ENCODE measurements at places on chromosomes 12 and 14.
A peak's percentile ranks its signal among the peaks of the same experiment; 100 is the strongest.

DNA sequence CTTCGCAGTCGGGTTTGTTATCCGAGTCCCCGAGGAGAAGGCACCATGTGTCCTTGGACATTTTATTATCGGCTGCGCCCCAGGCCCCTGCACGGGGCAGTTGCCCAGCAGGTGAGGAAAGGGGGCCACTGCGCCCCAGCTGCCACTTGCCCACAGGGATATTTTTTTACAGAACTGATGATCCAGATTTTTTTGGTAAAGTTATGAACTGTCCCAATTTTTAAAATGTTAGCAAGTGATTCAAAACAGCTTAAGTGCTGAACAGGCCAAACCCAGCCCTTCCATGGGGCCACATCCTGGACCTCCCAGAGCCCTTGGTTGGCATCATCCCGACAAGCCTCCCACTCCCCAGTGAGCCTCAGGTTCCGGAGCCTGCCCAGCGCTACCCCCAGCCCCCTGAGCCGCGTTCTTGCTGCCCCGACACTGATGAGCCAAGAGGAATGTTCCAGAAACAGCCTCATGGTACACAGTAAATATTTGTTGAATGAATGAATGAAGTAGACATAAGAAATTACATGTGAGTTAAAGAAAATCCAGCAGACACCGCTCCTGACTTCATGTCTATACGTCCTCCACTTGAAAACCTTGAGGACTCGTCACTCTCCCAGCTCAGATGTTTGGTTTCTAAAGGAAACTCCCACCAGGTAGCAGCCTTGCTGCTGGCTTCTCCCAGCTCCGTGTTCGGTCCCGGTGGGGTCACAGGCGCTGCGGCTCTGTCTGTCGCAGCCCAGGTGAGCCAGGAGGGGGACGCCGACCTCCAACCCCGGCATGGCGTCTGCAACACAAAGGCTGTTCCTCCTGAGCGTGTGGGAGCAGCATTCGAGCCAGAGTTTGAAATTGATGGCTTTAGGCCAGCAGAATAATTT, 88.5 kb downstream of the ADGRD1 start:
- DNase-seq = no peak

DNA sequence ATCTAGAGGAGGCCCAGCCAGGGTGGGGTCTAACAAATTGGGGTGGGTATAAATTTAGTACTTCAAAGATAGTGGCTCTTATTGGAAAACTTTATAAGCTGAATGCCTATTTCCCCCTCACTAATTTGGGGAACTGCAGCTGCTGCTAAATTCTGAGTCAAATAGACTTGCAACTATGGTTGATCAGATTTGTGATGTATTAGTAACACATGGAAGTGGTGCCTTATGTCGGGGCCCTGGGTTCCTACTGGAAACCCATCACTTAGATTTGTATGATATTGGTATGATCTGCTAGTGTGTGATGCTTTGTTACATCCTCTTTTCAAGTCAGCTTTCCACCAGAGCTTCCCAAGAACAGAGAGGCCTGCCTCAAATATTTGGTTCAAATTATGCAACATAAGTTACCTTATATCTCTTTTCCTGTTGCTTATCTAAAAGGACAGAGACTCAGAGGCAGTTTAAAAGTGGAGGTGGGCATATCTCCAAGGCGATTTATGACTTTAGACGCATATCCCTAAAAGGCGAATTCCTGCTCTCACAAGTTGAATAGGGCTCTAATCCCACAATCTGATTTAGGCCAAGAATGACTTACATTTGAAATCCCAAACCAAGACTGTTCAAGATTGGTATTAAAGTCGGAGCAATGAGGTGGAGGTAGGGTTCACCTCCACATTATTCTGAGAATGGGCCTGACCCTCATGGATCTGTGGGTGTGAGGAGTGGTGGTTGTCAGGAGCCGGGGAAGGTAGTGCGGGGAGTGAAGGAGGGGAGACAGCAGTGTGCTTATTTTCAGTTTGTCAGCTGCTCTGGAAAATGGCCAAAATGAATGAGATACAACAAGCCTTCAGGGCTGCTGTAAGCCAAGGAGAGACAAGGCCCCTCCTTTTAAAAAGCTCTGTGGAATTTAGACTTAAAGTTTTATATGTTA, 425.8 kb downstream of the RAD51B start:
- DNase-seq = no peak

DNA sequence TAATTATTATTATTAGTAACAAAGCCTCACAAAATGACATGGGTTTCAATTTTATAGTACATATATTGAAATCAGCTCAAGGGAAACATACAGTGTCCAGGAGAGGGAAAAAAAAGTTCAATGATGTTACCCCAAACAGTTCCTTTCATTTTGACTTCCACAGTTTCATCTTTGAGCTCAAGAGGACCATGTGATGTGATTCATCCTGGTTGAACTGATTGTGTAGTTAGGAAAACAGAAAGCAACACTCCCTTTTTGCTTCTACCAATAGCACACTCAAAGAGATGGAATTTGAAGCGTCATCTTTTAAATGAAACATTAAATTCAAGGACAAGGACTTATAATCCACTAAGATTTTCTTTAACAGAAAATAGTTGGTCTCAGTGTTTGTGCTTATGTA, 461.0 kb downstream of the FOXG1 start:
- DNase-seq = no peak

GRCh38 chr14:35934499-35934898, 108.4 kb downstream of the BRMS1L start:
- no peak for DNase-seq

DNA sequence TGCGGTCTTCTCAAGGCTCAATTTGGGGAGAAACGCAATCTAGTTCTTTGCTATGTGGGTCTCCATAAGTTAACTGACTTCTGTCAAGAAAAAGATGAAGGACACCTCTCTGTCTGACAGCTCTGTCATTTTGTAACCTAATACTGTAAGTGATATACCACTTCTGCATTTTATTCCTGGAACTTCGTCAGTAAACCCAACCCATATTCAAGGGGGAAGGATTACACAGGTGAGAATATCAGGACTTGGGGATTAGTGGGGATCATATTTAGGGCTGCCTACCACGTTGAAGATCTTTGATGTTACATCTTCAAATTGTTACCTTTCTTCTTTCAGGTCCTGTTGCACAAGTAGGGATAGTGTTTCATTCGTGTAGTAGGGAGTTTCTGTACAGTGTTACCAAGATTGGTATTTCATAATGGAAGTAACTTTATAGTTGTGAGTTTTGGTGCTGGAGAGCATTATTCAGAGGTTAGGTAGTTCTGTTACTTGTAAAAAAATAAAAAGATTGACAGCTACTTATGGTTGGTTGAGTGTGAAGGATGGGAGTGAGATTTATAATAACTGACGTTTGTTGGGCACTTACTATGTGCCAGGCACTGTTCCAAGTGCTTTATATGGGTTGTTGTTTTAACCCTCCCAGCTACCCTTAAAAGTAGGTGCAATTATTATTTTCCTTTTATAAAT, 1.6 kb downstream of the TMEM260 start:
- no peak for DNase-seq

DNA sequence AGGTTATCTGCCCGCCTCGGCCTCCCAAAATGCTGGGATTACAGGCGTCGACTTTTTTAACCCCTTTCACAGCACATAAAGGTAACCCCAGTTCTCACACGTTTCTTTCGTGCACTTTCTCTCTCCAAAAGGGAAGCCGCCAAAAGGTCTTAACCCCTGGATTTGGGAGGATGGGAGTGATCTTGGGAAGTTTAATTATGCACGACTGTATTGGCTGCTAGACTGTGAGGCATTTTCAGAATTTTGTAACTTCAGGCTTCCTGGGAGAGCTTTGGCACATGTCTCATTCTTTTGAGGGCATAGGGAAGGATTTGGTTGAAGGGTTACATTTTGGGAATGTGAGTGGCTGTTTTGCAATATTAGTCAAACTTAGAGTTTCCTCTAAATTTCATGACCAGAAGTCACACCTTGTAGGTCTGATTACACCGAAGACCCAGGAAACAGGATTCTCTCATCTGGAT, 1.4 kb upstream of the SMARCC2 start:
- no peak for DNase-seq

DNA sequence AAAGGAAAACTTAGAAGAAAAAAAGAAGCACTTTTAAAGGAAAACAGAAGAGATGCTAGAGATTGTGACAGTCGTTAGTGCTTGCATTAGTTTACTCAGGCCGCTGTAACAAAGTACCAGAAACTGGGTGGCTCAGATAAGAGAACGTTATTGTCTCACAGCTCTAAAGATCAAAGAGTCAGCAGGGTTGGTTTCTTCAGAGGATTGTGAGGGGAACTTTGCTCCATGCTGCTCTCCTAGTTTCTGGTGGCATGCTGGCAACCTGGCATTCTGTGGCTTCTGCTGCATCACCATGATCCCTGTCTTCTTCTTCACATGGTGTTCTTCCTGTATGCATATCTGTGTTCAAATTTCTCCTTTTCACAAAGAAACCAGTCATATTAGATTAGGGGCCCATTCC, 119.4 kb upstream of the PLEKHA5 start:
- DNase-seq = no peak

GRCh38 chr12:105343836-105344235, 13.3 kb downstream of the C12orf75 start:
- no peak for DNase-seq

DNA sequence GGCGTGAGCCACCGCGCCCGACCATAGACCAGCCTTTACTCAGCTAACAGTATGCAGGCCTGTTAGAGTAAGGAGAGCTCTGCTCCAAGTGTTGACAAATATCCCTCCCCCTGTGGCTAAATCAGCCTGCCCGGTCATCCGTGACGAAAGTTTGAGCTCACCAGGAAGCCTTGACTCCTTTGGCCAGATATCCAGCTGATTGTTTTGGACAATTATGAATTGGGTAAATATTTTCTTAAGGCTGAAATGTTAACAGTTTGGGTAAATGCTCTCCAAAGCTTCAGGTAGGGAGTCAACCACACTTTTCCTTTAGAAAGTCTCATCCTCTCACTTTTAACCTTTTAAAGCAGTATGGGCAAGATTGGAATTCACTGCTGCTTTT, 157.9 kb downstream of the PAWR start:
- no peak for DNase-seq

GRCh38 chr12:71840231-71840847, 780 bp downstream of the TBC1D15 start:
- peak; percentile 11 for DNase-seq

DNA sequence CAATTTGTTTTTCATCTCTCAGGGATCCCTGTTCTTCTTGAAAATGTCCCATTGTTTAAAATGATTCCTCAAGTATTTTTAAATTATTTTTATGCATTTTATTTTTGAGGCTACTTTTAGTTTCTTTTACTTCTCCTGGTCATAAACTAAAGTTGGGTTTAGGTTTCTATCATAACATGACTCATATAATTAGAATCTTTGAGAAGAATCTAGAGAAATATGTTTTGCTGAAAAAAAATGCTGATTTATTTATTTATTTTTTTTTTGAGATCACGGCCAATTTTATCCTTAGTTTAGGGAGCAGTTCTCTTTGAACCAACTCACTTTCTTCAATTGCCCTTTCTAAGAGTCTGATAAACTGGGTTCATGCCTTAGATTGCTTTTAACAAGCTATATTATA, 1157.1 kb downstream of the BCL11B start:
- no peak for DNase-seq

DNA sequence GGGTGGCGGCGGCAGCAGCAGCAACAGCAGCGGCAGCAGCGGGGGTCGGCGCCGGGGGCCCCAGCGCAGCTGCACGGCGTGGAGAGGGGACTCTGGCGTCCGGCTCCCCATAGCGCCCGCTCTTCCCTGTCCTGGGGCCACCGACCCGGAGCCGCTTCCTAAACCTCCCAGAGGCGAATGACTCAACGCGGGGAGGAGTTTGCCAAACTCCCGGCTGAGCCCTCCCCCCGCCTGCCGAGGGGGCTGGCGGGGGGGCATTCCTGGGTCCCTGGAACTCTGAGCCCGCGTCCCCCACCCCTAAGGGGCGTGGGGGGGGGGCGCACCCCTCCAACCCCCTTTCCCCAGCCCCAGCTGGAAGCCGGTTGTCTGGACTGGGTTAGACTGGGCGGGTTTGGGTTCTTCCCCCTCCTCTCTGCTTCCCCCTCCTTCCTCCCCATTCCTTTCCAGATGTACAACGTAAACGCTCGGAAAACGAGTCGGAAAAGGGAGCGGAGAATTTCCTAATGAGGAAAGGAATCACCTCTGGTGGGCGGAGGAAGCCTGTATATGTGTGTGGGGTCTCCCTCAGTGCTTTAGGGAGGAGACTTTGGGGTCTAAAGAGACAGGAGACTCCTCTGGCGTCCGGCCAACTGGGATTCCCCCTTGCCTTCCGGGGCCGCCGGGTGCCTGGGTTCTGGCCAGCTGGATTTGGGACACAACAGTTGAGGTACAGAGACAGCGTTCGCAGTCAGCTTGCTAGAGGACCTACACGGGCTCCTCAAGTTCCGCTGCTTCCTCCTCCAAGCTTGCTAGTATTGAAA, at the start of gene ITGA5:
Gene ITGA5, minus strand, starts transcription at position 179 of the 800 bp plus-strand sequence. Its CDS starts 68 bp downstream, at position 111.
- DNase-seq = peak; percentile 60

GRCh38 chr14:70827752-70828151, 18.4 kb upstream of the MAP3K9 start:
- DNase-seq = no peak

- DNase-seq = no peak
Measured at GRCh38 chr12:21600196-21600595, 4.5 kb downstream of the GYS2 start.
